ENCODE measurements at places on chromosomes 5 and 9. TPM values are rescaled to one million over a fixed set of nuclear protein-coding genes. Genes with fewer than 3 reads are reported as not detected.
A peak's percentile ranks its signal among the peaks of the same experiment; 100 is the strongest.

The PCDHA9 gene
- 0.17 TPM for total RNA-seq

The FBP1 gene
- total RNA-seq: 21.2 TPM

The HTR4 gene
- not detected for total RNA-seq

DNA sequence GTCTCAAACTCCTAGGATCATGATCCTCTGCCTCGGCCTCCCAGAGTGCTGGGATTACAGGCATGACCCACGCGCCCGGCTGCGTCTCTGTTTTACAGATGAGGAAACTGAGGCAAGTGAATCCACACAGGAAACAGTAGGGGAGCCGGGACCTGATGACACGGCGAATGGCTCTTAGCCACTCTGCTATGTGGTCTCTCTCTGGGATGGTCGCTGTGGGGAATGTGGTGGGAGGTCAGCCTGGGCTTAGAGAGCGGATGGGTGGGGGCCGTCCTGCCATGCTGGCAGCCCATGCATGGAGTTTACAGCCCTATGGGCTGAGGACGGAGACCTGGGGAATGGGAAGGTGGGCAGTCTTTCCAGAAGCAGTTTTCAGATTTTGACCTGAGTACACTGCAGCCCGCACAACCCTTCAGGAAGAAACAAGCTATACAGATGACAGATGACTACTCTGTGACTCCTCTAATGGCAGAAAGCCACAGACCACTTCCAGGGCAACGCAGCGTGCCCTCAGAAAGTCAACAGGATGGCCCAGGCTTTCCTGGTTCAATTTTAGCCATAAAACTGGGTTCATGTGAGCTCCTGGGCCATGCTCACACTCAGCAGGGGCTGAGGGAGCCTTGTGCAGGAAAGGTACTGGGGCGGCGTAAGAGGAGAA lies 136.1 kb upstream of the RAPGEF1 start:
- H3K27me3 ChIP-seq: no peaks in the 10 kb centered on the region
- no peaks in the 10 kb centered on the region for H3K4me1 ChIP-seq
- DNase-seq: no peak
- H3K27ac ChIP-seq: no peak overlapping the region

The OR1Q1 gene
- total RNA-seq: not detected

DNA sequence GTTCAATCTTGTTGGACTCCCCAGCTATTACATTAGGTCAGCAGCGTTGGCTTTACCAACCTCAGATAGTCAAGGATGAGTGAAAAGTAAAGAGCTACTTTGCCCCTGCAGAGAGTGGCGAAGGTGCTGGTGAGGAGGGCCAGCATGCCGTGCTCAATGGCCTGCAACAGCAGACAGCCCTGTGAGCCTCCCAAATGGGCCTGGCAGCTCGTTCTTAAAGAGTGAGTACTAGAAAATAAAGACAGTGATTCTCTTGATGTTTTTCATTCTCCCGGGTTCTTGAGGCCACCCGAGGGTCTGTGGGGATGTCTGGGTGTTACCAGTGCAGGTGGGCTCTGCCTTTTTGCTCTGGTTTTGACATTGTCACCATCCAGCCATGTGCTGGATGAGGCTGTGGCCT lies 16.2 kb downstream of the GADD45G start:
- peaks cover 66% of the 10 kb centered on the region for H3K4me1 ChIP-seq
- H3K4me3 ChIP-seq: no peak overlapping the region
- peak overlapping the region; percentile 77 for H3K27ac ChIP-seq
- peak; percentile 90 for DNase-seq
- no peaks in the 10 kb centered on the region for H3K36me3 ChIP-seq

GRCh38 chr5:149118463-149118862 lies 22.8 kb upstream of the ABLIM3 start:
- DNase-seq: no peak
- no peak overlapping the region for H3K4me3 ChIP-seq
- no peak overlapping the region for H3K27ac ChIP-seq
- H3K36me3 ChIP-seq: no peaks in the 10 kb centered on the region
- H3K27me3 ChIP-seq: no peaks in the 10 kb centered on the region
- no peaks in the 10 kb centered on the region for H3K4me1 ChIP-seq

GRCh38 chr9:35754264-35754663 lies at the start of gene MSMP:
TSS of gene MSMP (minus strand) at chr9:35754276. CDS start at chr9:35754129, 147 bp downstream.
- no peak within 1 kb of the TSS for H3K4me3 ChIP-seq
- no peak within 1 kb of the TSS for H3K27ac ChIP-seq
- no peak for DNase-seq
- H3K4me1 ChIP-seq: peaks cover 42% of the 10 kb centered on the region
- no peaks in the 10 kb centered on the region for H3K27me3 ChIP-seq

The ARSI gene
- not detected for total RNA-seq

- no peak for DNase-seq
- H3K27ac ChIP-seq: no peak overlapping the region
- no peaks in the 10 kb centered on the region for H3K27me3 ChIP-seq
- no peak overlapping the region for H3K4me3 ChIP-seq
- H3K4me1 ChIP-seq: no peaks in the 10 kb centered on the region
These were observed 243.6 kb downstream of the PBX3 start for GRCh38 chr9:125990793-125991220.

DNA sequence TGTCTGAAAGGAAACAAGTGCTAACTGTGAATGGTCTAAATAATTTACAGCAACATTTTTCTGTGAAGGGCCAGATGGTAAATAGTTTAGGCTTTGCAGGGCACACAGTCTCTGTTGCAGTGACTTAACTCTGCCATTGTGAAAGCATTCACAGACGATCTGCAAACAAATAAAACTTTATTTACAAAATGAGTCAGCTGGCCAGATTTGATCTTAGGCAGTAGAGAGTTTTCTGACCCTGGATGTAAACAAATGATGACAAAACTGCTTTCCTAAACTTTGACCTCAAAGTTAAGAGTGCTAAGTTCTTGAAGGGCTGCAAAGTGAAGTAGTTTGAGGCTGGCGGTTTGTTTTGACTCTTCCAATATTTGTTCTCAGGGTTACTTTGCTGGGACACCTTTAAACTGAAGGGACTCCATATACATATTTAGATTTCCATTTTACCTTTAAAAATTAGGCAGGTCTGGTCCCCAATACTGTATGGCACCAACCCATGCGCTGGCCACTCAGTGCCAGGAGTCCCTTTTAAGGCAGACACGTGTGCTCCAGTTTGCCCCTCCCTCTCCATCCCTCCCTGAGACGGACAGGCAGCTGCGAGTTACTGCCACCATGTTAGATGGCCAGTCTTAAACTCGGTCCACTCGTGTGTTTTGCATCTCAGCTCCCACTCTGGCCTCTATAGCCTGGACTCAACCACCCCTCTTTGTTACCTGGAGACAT lies 4.0 kb upstream of the ADAMTS16 start:
- no peak for DNase-seq
- H3K27ac ChIP-seq: no peak overlapping the region
- no peaks in the 10 kb centered on the region for H3K36me3 ChIP-seq
- H3K4me3 ChIP-seq: no peak overlapping the region
- H3K4me1 ChIP-seq: peaks cover 7% of the 10 kb centered on the region

The VCAN gene
- total RNA-seq: 9.7 TPM

DNA sequence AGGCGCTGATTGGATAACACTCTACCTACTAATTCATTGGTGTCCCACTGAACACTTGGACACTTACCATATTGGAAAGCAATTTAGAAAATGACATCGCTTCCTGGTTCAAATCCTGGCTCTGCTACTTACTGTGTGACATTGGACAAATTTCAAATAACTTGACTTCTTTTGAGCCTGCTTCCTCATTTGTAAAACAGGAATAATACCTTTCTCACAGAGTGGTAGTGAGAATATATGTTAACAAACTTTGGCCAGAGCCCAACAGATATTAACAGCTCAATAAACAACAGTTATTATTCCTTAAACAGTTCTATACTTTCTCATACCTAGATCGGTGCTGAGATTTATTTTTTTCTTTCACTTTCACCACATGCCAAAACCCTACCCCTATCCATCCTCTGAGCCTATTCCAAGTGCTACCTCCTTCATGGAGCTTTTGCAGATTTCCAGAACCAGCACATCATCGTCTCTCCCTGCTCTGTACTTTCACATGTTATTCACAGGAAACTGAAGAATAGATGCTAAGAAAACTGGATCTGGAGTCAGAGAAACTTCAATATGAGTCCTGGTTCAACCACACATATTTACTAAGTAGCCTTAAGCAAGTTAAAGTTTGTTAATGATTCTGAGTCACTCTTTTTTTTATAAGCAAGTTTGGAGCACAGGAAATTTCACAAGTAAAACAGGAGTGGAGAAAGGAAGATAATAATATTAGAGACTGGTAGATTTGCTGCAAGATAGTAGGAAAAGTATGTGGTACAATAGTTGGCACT lies 92.3 kb downstream of the STRBP start:
- no peak overlapping the region for H3K4me3 ChIP-seq
- DNase-seq: no peak
- H3K36me3 ChIP-seq: no peaks in the 10 kb centered on the region
- no peak overlapping the region for H3K27ac ChIP-seq
- no peaks in the 10 kb centered on the region for H3K4me1 ChIP-seq

GRCh38 chr9:18317896-18318295 lies 156.1 kb upstream of the ADAMTSL1 start:
- H3K36me3 ChIP-seq: no peaks in the 10 kb centered on the region
- no peak for DNase-seq
- H3K27me3 ChIP-seq: no peaks in the 10 kb centered on the region
- no peaks in the 10 kb centered on the region for H3K4me1 ChIP-seq

DNA sequence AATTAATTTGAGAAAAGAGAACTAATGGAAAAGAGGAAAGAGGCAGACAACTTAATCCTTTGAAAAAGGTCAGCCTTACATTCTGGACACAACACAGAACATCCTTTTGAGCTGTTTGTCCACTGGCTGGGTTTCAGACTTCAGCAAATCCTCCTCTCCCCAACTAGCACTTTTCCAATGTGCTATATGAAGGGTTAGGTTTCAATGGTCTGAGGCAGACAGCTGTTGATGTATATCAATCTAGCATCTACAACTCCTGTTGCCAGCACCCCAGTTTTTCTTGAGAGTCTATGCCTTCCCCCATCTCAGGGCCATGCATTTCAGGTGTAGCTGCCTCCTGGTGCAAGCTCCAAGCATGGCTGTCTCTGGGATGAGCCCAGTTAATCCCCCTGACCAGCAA lies 174.2 kb downstream of the TRIM32 start:
- H3K27me3 ChIP-seq: no peaks in the 10 kb centered on the region
- no peak overlapping the region for H3K4me3 ChIP-seq
- no peaks in the 10 kb centered on the region for H3K4me1 ChIP-seq
- no peak for DNase-seq

The NEURL1B gene
- total RNA-seq: 8.2 TPM

DNA sequence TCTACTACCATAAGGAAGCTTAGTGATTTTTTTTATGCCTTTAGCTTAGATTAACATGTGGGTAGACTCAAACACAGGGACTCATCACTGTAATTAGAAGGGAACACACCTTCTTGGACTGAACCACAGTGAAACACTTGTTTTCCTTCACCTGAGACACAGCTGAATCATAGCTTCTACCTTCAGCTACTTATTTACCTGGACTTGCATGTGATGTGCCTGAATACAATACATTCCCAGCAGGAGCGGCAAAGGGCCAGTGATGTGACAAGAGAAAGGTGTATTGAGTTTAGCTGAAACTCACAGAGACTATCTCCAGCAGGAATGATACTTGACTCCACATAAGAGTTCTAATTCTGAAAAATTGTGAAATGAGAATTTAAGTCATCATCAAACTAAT lies 37.8 kb downstream of the GRAMD2B start:
- no peak for DNase-seq
- H3K4me3 ChIP-seq: no peak overlapping the region
- peak overlapping the region; percentile 98 for H3K27ac ChIP-seq
- H3K36me3 ChIP-seq: peaks cover under 1% of the 10 kb centered on the region
- H3K4me1 ChIP-seq: peaks cover 43% of the 10 kb centered on the region

- H3K27me3 ChIP-seq: no peaks in the 10 kb centered on the region
- peak; percentile 14 for DNase-seq
- H3K36me3 ChIP-seq: no peaks in the 10 kb centered on the region
- H3K4me1 ChIP-seq: no peaks in the 10 kb centered on the region
- no peak overlapping the region for H3K4me3 ChIP-seq
- H3K27ac ChIP-seq: peak overlapping the region; percentile 49
These were observed 1.2 kb downstream of the ST8SIA4 start for GRCh38 chr5:100901821-100902341.

GRCh38 chr5:111851631-111852548 lies 94.9 kb upstream of the NREP start:
- no peaks in the 10 kb centered on the region for H3K27me3 ChIP-seq
- no peak overlapping the region for H3K27ac ChIP-seq
- H3K4me3 ChIP-seq: no peak overlapping the region
- H3K36me3 ChIP-seq: no peaks in the 10 kb centered on the region
- DNase-seq: no peak

GRCh38 chr5:151677776-151678545 lies 8.8 kb downstream of the SPARC start:
- DNase-seq: no peak
- no peak overlapping the region for H3K4me3 ChIP-seq
- H3K27ac ChIP-seq: peak overlapping the region; percentile 78
- peaks cover 18% of the 10 kb centered on the region for H3K4me1 ChIP-seq

GRCh38 chr5:142549834-142550233 lies 136.1 kb downstream of the FGF1 start:
- no peaks in the 10 kb centered on the region for H3K36me3 ChIP-seq
- H3K27me3 ChIP-seq: no peaks in the 10 kb centered on the region
- no peaks in the 10 kb centered on the region for H3K4me1 ChIP-seq
- no peak overlapping the region for H3K27ac ChIP-seq

- H3K4me1 ChIP-seq: no peaks in the 10 kb centered on the region
- DNase-seq: no peak
- no peaks in the 10 kb centered on the region for H3K27me3 ChIP-seq
- no peaks in the 10 kb centered on the region for H3K36me3 ChIP-seq
- no peak overlapping the region for H3K27ac ChIP-seq
- no peak overlapping the region for H3K4me3 ChIP-seq
These were observed 688.8 kb downstream of the SEMA5A start for GRCh38 chr5:8857051-8857450.

- H3K36me3 ChIP-seq: no peaks in the 10 kb centered on the region
- H3K4me1 ChIP-seq: no peaks in the 10 kb centered on the region
- no peak for DNase-seq
These were observed 381.2 kb upstream of the PDE4D start for GRCh38 chr5:60274747-60275146.

- no peak overlapping the region for H3K27ac ChIP-seq
- DNase-seq: no peak
- no peaks in the 10 kb centered on the region for H3K27me3 ChIP-seq
- H3K4me3 ChIP-seq: no peak overlapping the region
These were observed 351.2 kb downstream of the RAB3C start for GRCh38 chr5:58933891-58934628.

DNA sequence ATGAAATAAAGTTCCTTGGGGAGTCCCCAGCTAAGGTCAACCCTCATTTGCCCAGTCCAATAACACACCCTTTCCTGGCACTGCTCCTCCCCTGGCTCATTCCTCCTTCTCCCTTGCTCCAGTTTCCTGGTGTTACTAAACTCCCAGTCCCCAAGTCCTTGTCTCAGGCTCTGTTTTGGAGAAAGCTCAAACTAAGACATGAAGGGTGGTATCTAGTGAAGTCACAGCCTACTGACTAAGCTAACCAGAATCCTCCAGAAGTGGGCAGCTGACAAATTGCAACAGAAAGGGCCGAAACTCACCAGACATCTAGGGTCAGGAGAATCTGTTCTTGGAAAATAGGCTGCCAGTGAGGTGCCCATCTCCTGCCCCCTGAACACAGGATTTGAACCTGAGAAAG lies 118.7 kb upstream of the NEK6 start:
- H3K36me3 ChIP-seq: no peaks in the 10 kb centered on the region
- H3K27me3 ChIP-seq: no peaks in the 10 kb centered on the region
- no peaks in the 10 kb centered on the region for H3K4me1 ChIP-seq
- no peak for DNase-seq
- H3K4me3 ChIP-seq: no peak overlapping the region
